A549 treated with dexamethasone at 1 μM for 4 hours (cell line): ENCODE measurements at places on chromosomes 11 and 22. TPM values are rescaled to one million over a fixed set of nuclear protein-coding genes. Genes with fewer than 3 reads are reported as not detected.

Gene METTL15
- total RNA-seq, result 5.5 to 7.9 TPM (median 6.3 TPM) in 5 replicates

Gene DLAT
- 26.5 to 34.1 TPM (median 31.1 TPM) in 5 replicates for total RNA-seq

Gene SF3B2
- 175 to 193 TPM (median 190 TPM) in 5 replicates for total RNA-seq

Gene SLC16A8
- not detected in 5 replicates for total RNA-seq

Gene SGSM1
- total RNA-seq, result 0.49 to 1.1 TPM (median 0.60 TPM) in 5 replicates

Gene PLA2G6
- total RNA-seq, result 2.5 to 6.0 TPM (median 4.0 TPM) in 5 replicates

Gene SUSD2
- total RNA-seq, result 54.7 to 85.3 TPM (median 83.8 TPM) in 5 replicates
